ENCODE measurements at places on chromosomes 3 and 15. TPM values are rescaled to one million over a fixed set of nuclear protein-coding genes. Genes with fewer than 3 reads are reported as not detected.

Gene KLHL40
- not detected for total RNA-seq

Gene CADM2
- total RNA-seq, result 0.14 TPM

Gene UBE2E1
- total RNA-seq, result 93.8 TPM

Gene ZPLD1
- total RNA-seq, result not detected

GRCh38 chr15:39623529-39623931 is 42.7 kb downstream of the THBS1 start:
- peaks cover 54% of the 10 kb centered on the region for H3K4me1 ChIP-seq
- no peak overlapping the region for H3K4me3 ChIP-seq
- H3K27me3 ChIP-seq, result peaks cover 2% of the 10 kb centered on the region

DNA sequence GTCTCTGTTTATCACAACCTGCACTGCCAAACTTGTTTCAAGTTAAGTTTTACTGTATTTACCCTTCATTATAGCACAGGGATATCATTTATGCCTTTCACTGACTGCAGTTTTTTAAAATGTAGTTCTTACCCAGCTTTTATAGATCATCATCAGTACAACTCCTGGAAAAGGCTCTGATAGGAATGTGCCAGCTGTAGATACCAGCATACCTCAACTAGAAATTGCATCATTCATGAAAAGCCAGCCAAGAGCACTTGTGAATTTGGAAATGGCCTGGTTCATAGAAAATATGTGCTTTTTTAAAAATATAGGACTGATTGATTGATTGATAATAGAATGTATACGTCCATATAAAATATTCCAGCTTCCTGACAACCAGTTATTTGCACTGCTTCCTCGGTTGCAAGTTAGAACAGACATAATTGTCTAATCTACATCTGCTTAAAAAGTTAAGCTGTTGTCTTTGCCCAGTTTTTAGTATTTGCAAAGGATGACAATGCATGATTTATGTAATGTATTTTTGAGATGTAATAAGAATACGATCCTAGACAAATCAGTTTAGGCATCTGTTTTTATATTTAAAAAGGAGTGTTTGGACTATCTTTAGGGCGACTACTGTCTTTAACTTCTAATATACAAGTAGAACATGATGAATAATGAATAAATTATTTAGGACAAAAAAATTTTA is 58.5 kb downstream of the DCUN1D1 start:
- DNase-seq, result no peak
- H3K27ac ChIP-seq, result no peak overlapping the region
- H3K36me3 ChIP-seq, result peaks cover 19% of the 10 kb centered on the region
- no peaks in the 10 kb centered on the region for H3K4me1 ChIP-seq

GRCh38 chr3:113560831-113561623 is 28.7 kb downstream of the SIDT1 start:
- no peak overlapping the region for H3K4me3 ChIP-seq
- DNase-seq, result no peak
- H3K27ac ChIP-seq, result no peak overlapping the region
- H3K36me3 ChIP-seq, result peaks cover 3% of the 10 kb centered on the region
- no peaks in the 10 kb centered on the region for H3K27me3 ChIP-seq

DNA sequence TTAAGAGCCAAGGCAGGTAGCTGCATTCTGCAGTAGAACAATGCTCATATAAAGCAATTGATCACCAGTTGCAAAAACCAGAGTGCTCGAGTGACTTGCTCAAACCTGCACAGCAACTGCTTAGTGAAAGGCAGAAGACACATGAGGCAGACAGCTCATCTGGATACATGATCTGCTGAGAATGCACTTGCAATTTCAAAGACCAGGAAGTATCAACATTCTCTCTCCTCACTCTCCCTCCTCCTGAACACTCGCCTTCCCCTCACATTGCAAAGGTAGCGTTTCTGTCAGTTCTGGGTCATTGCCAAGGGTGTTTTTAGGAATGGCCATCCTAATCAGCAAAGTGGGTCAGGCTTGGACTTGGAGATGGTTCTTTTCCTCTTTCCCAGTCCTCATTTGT is 61.0 kb downstream of the BFSP2 start:
- no peak overlapping the region for H3K4me3 ChIP-seq
- no peaks in the 10 kb centered on the region for H3K36me3 ChIP-seq
- peaks cover 29% of the 10 kb centered on the region for H3K4me1 ChIP-seq
- peak overlapping the region; percentile 19 for H3K27ac ChIP-seq
- DNase-seq, result no peak

DNA sequence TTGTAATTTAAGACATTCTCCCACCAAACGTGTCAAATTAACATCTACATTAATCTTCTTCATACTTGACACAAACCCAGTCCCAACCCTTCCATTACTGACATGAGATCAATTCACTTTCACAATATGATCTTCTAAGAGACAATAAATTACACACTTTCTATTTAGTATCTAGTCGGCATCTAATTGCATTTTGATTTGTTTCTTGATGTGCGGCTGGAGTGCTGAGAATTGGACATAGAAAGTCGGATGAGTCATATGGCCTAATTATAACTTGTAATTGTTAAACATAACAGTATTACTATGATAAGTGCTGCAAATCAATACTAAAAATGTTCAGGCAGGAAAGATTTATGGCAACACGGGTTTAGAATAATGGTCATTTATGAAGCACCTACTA is 78.4 kb upstream of the RORA start:
- H3K4me1 ChIP-seq, result no peaks in the 10 kb centered on the region
- peaks cover 11% of the 10 kb centered on the region for H3K27me3 ChIP-seq
- no peak for DNase-seq
- H3K4me3 ChIP-seq, result no peak overlapping the region
- H3K36me3 ChIP-seq, result no peaks in the 10 kb centered on the region

- H3K36me3 ChIP-seq, result peaks cover 2% of the 10 kb centered on the region
- no peaks in the 10 kb centered on the region for H3K27me3 ChIP-seq
- H3K4me1 ChIP-seq, result peaks cover 29% of the 10 kb centered on the region
- no peak overlapping the region for H3K4me3 ChIP-seq
- H3K27ac ChIP-seq, result no peak overlapping the region
Measured at GRCh38 chr3:197219619-197220018, 78.8 kb downstream of the DLG1 start.

DNA sequence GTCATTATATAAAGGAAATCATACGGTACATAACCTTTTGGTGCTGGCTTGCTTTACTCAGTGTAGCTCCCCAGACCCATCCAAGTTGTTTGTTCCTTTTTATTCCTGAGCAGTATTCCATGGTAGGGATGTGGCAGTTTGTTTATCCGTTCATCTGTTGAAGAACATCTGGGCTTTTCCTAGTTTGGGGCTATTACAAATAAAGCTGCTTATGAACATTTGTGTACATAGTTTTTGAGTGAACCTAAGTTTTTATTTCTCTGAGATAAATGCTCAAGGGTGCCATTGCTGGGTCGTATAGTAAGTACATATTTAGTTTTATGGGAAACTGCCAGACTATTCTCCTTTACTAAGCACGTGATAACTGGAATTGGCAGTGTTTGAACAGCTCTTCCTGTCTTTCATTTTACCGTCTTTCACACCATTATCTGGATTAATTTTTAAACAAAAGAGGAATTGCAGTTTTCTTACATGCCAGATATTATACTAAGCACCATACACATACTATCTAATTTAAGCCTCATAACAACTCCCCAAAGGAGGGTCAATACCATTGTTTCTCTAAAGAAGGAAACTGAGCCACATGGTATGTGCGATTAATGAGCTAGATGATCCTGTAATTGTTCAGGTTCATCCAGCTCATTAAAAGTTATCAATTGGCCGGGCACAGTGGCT is 85.6 kb downstream of the PTPRG start:
- no peaks in the 10 kb centered on the region for H3K4me1 ChIP-seq
- no peak overlapping the region for H3K27ac ChIP-seq
- H3K36me3 ChIP-seq, result no peaks in the 10 kb centered on the region
- no peak overlapping the region for H3K4me3 ChIP-seq
